Suppressor macrophage (primary cell): ENCODE measurements at places on chromosomes 5 and 9.
A peak's percentile ranks its signal among the peaks of the same experiment; 100 is the strongest.

DNA sequence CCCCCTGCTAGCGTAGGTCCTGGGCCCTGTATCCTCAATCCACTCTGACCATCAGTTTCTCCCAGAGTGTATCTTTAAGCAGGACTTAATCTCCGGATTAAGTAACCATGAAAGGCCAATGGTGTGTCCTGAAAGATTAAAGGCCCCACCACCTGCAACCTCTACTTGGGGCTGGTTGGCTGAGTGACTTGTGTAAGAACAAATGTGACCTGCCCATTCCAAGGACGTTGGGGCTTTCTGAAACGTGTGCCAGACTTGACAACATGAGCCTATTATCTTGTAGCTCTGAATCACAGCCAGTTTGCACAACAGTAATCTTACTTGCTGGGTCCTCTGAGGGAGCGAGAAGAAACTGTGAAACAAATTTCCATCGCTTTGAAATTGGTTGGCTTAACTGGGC is 3.1 kb upstream of the PRELID2 start:
- no peak for DNase-seq

- DNase-seq: no peak
These were observed 33.1 kb upstream of the PPARGC1B start for GRCh38 chr5:149697001-149697400.

- DNase-seq: no peak
These were observed 170.1 kb downstream of the SLF1 start for GRCh38 chr5:94788527-94788926.

- no peak for DNase-seq
These were observed 5.5 kb downstream of the FANCC start for GRCh38 chr9:95311961-95312360.

DNA sequence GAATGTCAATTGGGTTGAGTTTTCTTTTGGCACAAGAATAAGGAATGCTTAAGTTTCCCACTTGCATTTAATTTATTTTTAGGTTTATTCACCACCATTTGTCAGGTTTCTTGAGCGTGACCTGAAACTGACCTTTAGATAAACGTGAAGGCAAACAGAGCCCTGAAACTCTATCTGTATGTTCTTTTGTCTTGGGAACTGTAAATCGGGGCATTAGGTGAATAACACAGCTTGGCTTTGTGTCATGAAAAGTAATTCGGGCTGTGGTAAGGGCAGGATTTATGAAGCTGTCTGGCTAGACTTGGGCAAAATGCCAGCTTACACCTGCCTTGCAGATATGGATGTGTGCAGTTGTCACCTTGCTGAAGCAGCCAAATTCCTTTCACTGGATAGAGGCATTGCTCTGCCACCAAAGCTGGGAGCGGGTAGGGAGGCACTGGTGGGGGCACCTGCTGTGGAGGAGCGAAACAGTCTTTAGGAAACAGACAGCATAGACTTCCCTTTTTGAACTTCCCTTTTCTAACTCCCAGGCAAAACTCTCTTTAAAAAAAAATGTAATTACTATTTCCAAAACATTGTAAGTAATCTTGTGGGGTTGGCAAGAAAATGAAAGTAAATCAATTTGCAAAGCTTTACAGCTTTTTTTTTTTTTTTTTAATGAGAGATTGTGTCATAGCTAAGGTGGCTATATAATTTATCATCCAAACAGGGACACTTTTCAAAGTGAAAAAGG is 545.2 kb downstream of the CSNK1G3 start:
- DNase-seq: peak; percentile 77

GRCh38 chr5:55817030-55817429 is 34.1 kb upstream of the IL31RA start:
- no peak for DNase-seq

GRCh38 chr5:116898917-116899316 is 324.3 kb upstream of the SEMA6A start:
- no peak for DNase-seq

DNA sequence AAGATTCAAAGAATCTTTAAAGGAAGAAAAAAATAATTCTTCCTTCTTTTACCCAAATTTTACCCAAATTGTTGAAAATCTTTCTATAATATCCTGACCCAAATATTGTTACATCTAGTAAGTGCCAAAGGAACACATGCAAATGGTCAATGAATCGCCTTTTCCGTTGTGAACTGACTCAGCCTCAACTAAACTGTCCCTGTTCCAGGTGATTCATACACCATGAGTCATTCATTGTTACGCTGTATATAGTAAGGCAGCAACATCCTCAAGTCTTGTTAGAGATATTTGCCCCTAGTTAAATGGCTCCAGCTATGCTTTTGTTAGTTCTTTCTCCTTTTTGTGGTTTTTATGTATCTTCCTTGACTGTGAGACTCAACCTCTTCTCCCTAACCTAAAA is 9.7 kb downstream of the PTGER4 start:
- DNase-seq: peak; percentile 39

GRCh38 chr5:111461255-111461671 is 51.1 kb downstream of the STARD4 start:
- peak; percentile 5 for DNase-seq

DNA sequence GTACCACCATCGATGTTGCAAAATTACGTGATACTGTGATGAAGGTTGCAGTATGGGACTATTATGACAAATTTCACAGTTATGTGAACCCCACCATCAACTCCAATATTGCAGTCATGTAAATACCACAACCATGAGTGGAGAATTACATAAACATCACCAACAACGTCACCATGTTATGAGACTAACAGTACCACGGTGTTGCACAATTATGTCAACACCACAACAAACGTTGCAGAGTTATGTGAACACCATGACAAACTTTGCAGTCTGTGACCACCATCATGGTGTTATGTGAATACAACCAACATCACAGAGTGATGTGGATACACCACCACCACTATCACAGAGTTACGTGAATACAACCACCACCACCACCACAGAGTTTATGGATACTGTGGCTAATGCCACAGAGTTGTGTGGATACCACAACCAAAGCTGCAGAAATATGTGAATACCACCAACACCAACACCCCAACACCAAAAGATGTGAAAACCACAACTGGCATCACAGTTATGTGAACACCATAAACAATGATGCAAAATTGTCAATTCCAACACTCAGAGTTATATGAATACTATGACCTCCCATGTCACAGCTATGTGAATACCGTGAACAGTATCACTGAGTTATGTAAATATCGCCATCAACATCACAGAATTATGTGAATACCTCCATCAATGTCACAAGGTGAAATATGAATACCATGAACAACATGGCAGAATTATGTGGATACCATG is 62.4 kb downstream of the SHC3 start:
- no peak for DNase-seq
